ENCODE measurements at places on chromosomes 6 and 20. TPM values are rescaled to one million over a fixed set of nuclear protein-coding genes. Genes with fewer than 3 reads are reported as not detected.

THBS2 gene
- total RNA-seq, result not detected

PLAGL2 gene
- 16.6 TPM for total RNA-seq

DNA sequence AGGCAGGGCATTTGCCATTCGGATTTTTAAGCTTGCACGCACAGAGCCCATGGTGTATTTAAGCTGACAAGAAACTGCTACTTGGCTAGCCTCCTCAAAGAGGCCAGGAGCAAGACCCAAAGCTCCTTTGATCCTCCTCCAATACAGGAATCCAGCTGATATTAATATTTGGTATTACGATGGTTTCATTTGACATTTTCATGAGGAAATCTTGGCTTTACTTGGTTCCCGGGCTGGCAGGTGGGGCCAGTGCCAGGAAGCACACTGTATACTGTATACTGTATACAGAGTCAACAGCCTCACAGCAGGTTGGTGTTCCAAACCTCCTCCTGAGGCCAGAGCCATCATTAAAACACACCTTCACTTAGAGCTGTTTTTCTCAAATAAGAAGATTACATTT is 138.2 kb upstream of the ARMC2 start:
- H3K27me3 ChIP-seq, result no peaks in the 10 kb centered on the region
- H3K36me3 ChIP-seq, result no peaks in the 10 kb centered on the region
- H3K27ac ChIP-seq, result no peak overlapping the region
- H3K4me3 ChIP-seq, result no peak overlapping the region
- H3K4me1 ChIP-seq, result peaks cover 6% of the 10 kb centered on the region

DNA sequence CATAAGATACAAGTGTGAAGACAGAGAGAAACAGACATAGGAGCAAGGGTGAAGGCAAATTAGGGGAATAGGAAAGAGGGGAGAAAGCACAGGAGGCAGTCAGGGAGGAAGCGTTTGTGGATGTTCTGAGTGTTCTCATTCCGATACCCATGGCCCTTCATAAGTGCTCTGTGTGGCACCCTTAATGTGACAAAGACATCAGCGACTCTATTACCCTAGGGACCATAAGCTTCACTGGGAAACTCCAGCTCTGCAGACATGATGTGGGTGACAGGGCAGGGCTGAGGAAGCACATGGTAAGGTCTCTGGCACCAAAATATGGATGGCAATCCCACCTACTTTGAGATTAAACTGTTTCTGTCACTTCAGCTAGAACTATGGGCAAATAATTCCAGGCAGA is 33.0 kb downstream of the F13A1 start:
- no peaks in the 10 kb centered on the region for H3K4me1 ChIP-seq
- no peaks in the 10 kb centered on the region for H3K27me3 ChIP-seq
- H3K27ac ChIP-seq, result no peak overlapping the region
- H3K4me3 ChIP-seq, result no peak overlapping the region

- no peaks in the 10 kb centered on the region for H3K36me3 ChIP-seq
- no peak overlapping the region for H3K4me3 ChIP-seq
- H3K27me3 ChIP-seq, result no peaks in the 10 kb centered on the region
- DNase-seq, result no peak
- H3K4me1 ChIP-seq, result peaks cover 21% of the 10 kb centered on the region
These were observed 7.8 kb upstream of the E2F1 start for GRCh38 chr20:33693741-33694638.

DNA sequence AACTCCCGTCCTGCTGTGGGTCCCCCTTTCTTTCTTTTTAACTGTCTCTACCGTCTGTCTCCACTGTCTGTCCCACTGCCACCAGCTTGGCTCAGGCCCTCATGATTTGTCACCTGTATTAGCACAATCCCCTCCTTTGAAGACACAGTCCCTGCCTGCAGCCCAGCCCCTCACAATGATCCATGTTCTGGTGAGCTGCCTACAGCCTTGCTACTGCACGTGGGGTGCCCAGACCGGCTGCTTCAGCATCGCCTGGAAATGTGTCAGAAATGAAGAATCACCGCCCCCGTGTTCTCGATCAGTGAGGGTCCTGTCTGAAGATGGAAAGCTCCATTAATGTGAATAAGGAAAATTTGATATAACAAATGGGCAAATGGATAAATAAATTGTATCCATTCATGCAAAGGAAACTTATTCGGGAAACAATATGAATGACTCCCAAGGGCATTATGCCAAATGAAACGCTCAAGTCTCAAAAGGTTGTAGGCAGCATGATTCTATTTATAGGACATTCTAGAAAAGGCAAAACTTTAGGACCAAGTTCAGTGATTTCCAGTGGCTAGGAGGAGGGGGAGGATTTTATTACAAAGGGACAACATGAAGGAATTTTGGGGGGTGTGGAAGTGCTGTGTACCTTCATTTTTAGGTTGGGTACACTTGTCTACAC is 59.4 kb upstream of the CD83 start:
- H3K4me1 ChIP-seq, result no peaks in the 10 kb centered on the region
- H3K27ac ChIP-seq, result no peak overlapping the region
- no peak overlapping the region for H3K4me3 ChIP-seq
- no peaks in the 10 kb centered on the region for H3K27me3 ChIP-seq
